ENCODE measurements at places on chromosomes 7 and 10. TPM values are rescaled to one million over a fixed set of nuclear protein-coding genes. Genes with fewer than 3 reads are reported as not detected.
A peak's percentile ranks its signal among the peaks of the same experiment; 100 is the strongest.

Gene BTBD16
- total RNA-seq, result not detected

Gene ITIH5
- not detected for total RNA-seq

DNA sequence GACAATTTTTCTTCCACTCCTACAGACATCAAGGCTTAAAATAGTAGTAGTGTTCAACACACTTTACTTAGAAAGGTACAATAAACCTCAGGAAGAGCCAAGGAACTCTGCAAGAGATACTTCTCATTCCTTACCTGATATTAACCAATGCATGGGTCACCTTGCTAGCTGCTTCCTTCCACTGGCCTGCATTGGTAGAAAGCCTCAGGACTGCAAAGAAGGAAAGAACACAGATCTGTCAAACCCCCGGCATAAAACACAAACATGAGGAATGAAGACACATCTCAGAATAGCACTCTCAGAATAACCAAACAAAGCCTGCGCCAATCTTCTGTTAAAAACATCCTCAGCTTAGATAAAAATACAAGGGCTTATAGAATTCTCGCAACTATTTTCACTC lies 96.1 kb upstream of the KCNIP2 start:
- no peak overlapping the region for H3K4me3 ChIP-seq
- H3K36me3 ChIP-seq, result peaks cover 16% of the 10 kb centered on the region
- no peaks in the 10 kb centered on the region for H3K27me3 ChIP-seq
- no peak overlapping the region for H3K27ac ChIP-seq
- no peak for DNase-seq
- peaks cover 17% of the 10 kb centered on the region for H3K4me1 ChIP-seq

- no peak overlapping the region for H3K4me3 ChIP-seq
- DNase-seq, result no peak
- H3K36me3 ChIP-seq, result peaks cover 2% of the 10 kb centered on the region
- peaks cover 4% of the 10 kb centered on the region for H3K4me1 ChIP-seq
Observed at GRCh38 chr10:49284356-49284755, 14.6 kb upstream of the C10orf71 start.

DNA sequence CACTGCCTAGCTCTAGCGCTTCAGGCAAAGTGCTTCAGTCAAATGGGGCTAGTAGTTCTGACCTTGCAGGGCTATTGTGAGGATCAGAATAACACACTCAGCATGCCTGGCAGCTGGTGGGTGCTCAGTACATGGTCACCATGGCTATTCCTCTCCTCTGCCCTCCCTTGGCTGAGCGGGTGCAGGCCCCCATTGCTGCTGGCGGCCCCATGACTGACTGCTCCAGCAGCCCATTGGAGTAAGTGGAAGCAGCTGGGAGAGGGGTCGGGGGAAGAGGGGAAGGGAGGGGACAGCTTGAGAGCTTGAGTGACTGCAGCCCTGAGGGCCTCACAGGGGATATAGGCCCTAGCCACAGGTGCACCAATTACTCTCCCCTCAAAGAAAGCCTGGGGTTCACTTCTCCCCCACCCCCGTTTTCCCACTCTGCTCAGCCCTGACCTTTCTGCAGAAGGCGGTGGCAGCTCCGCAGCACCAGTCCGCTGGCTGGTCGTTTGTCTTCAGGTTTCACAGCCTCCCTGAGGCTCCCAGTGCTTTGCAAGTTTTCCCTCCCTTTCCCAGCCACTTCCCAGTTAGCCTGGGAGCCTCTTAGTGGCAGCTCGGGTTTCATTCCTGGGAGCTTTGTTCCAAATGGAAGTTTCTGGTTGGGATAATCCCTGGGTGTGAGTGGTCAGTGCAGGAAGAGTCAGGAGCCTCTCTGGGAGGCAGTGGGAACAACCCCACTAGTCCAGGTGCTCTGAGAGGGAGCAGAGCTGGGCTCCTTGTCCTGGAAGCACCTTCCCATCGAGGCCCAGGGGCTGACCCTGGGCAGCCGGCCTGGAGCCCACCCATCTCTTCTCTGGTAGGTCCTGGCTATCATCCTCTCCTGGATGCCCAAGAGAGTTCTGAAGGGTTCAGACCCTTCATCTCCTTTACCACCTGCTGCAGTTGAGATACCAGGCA lies 16.3 kb downstream of the FGF8 start:
- H3K36me3 ChIP-seq, result no peaks in the 10 kb centered on the region
- H3K27ac ChIP-seq, result no peak overlapping the region
- H3K27me3 ChIP-seq, result peaks cover 25% of the 10 kb centered on the region
- no peaks in the 10 kb centered on the region for H3K4me1 ChIP-seq

GRCh38 chr7:150990416-150991186 lies at the start of gene NOS3:
Gene NOS3 (plus strand): TSS chr7:150991017. CDS start chr7:150993804, 2,787 bp downstream.
- H3K4me1 ChIP-seq, result peaks cover 19% of the 10 kb centered on the region
- no peak within 1 kb of the TSS for H3K4me3 ChIP-seq
- no peak within 1 kb of the TSS for H3K27ac ChIP-seq
- DNase-seq, result no peak
- H3K27me3 ChIP-seq, result no peaks in the 10 kb centered on the region

- H3K36me3 ChIP-seq, result peaks cover 4% of the 10 kb centered on the region
- DNase-seq, result no peak
- H3K27ac ChIP-seq, result no peak overlapping the region
- no peaks in the 10 kb centered on the region for H3K4me1 ChIP-seq
Observed at GRCh38 chr10:95791425-95791979, 35.5 kb downstream of the ENTPD1 start.

GRCh38 chr7:69682518-69682917 lies 84.2 kb downstream of the AUTS2 start:
- DNase-seq, result no peak
- no peak overlapping the region for H3K27ac ChIP-seq
- H3K27me3 ChIP-seq, result no peaks in the 10 kb centered on the region
- H3K36me3 ChIP-seq, result no peaks in the 10 kb centered on the region
- no peaks in the 10 kb centered on the region for H3K4me1 ChIP-seq

DNA sequence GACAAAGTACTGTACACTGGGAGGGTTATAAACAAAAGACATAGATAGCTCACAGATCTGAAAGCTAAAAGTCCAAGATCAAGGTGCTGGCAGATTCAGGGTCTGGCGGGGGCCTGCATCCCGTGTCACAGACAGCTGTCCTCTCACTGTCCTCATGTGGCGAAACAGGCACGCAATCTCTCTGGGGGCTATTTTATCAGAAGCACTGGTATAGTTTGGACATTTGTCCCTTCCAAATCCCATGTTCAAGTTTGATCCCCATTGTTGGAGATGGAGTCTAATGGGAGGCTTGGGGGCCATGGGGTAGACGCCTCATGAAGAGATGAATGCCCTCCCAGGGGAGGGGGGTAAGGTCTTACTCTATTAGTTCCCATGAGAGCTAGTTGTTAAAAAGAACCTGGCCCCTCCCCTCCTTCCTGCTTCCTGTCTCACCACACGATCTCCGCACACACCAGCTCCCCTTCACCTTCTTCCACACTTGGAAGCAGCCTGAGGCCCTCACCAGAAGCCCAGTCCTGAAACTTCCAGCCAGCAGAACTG lies 72.5 kb upstream of the UCN3 start:
- H3K4me1 ChIP-seq, result peaks cover 60% of the 10 kb centered on the region
- peak overlapping the region; percentile 97 for H3K4me3 ChIP-seq
- peaks cover 3% of the 10 kb centered on the region for H3K36me3 ChIP-seq
- H3K27me3 ChIP-seq, result no peaks in the 10 kb centered on the region
- peak overlapping the region; percentile 99 for H3K27ac ChIP-seq

DNA sequence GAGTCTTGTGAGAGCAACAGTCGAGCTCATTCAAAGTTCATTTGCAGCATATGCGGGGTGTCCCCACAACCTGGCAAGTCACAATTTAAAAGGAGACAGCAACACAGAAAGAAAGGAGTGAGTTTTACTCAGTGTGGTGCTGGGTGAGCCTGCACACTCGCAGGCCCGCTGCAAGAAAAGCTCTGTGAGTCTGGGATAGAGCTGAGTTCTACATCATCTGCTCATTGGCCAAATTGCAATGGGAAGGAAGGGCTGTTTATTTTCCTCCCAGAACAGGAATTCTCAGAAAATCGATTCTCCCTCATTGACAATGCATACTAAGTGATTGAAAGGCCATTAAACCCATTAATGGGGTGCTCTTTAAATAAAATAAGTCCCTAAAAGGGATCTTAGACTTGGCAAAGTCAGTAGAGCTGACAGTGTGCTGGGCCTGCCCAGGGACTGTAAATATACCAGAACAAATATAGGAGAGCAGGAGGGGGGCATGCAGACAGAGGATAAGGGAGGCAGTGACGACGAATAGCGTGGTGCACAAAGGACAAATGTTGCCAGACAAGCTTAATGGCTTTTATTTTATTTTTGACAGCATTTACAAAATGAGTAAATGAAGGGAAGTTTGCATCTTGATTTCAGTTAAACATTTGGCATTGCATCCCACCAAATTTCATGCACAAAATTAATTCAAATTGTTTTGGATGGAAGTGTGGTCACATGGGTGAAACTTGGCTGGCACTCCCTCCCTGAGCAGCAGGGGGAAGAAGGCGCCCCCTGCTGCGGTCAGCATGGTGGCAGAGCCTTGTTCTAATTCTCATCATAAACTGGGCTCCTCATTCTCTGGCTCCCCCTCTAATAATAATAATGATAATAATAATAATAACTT lies 215.7 kb downstream of the SNX10 start:
- peaks cover 2% of the 10 kb centered on the region for H3K36me3 ChIP-seq
- peaks cover 3% of the 10 kb centered on the region for H3K4me1 ChIP-seq
- H3K4me3 ChIP-seq, result no peak overlapping the region

DNA sequence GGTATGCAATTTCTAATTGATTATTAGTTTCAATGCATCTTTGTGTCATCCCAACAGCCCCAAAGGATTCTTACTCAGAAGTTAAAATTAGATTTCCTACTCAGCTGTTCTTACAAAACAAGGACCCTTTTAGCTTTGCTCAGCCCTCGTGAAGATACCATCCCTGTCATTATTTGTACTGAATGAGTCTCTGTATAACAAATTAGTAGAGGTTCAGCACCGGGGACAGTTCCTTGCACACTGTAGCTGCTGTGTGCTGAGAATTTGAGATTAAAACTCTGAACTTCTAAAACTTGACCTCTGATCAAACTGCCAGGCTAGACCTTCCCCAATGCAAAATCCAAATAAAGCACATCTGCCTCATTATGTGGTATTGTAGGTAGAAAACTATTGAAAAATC lies 299.1 kb downstream of the LHFPL3 start:
- H3K27ac ChIP-seq, result no peak overlapping the region
- no peaks in the 10 kb centered on the region for H3K4me1 ChIP-seq
- no peaks in the 10 kb centered on the region for H3K36me3 ChIP-seq
- no peaks in the 10 kb centered on the region for H3K27me3 ChIP-seq
